ENCODE measurements at places on chromosomes 4 and X.

- DNase-seq: no peak
These were observed 6.3 kb upstream of the PGAM4 start for GRCh38 chrX:77975755-77976154.

GRCh38 chr4:170259631-170260153 is 169.9 kb upstream of the AADAT start:
- DNase-seq: peak; percentile 87

GRCh38 chr4:53490965-53491622 is 100.2 kb downstream of the LNX1 start:
- DNase-seq: no peak

DNA sequence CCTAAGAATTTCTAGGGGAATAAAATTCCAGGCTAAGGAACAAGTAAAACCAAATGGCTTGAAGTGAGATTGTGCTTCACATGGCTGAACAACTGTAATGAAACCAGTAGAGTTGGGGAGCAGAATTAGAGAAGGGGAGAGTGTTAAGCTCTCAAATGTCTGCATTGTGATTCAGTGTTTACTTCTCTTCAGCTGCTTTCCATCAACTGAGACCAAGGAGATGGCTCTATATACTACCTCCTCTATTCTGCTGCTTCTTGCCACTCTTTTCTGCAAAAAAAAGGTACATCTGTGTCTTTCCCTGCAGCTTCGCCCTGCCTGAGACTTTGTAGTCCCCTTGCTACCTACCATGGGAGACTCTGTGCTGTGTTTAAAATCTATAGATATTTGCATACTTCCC is 73.5 kb downstream of the WDFY3 start:
- DNase-seq: no peak

DNA sequence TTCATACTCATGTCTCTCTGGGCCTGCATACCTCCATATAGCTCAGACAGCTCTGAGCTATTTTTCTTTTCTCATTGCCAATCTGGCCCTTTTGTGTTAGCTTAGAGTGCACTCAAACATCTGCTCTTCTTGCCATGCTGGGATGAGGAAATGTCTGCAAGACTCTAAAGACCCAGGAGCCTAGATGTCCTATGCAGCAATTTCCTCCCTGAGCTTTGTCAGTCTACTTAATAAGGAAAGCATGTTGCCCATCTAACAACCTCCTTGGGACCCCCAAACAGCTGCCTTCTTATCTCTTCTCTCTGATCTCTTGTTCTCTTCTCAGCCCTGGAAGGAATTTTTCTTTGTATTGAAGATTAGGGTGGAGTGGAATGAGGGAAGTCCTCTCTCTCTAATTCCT is 69.2 kb downstream of the UCHL1 start:
- no peak for DNase-seq
